ENCODE measurements at places on chromosomes 5 and 9. TPM values are rescaled to one million over a fixed set of nuclear protein-coding genes. Genes with fewer than 3 reads are reported as not detected.

PTPRD gene
- 0.30 TPM for total RNA-seq

SIGMAR1 gene
- 158 TPM for total RNA-seq

ANGPTL2 gene
- total RNA-seq, result not detected

FAM151B gene
- 1.8 TPM for total RNA-seq

CBY3 gene
- not detected for total RNA-seq

ADGRD2 gene
- total RNA-seq, result not detected

PHYHD1 gene
- total RNA-seq, result not detected

NR5A1 gene
- total RNA-seq, result not detected

ENTREP1 gene
- 0.43 TPM for total RNA-seq

PCDHB9 gene
- 0.08 TPM for total RNA-seq

SNCB gene
- 0.70 TPM for total RNA-seq

PDGFRB gene
- 0.10 TPM for total RNA-seq

GARNL3 gene
- 2.8 TPM for total RNA-seq

MLANA gene
- total RNA-seq, result not detected

IL13 gene
- not detected for total RNA-seq

FCN2 gene
- total RNA-seq, result not detected

HAVCR1 gene
- total RNA-seq, result 37.2 TPM

OTP gene
- total RNA-seq, result 0.03 TPM

AIF1L gene
- total RNA-seq, result 1.6 TPM

EXD3 gene
- total RNA-seq, result 7.0 TPM

ARHGEF39 gene
- 19.3 TPM for total RNA-seq

SMIM33 gene
- not detected for total RNA-seq

CD14 gene
- total RNA-seq, result 5.3 TPM

INSL6 gene
- not detected for total RNA-seq

ZNF618 gene
- 7.8 TPM for total RNA-seq

TESK1 gene
- 30.9 TPM for total RNA-seq

NDST1 gene
- total RNA-seq, result 64.7 TPM

APBA1 gene
- total RNA-seq, result 0.11 TPM

RASGRF2 gene
- 2.1 TPM for total RNA-seq

TXNDC8 gene
- total RNA-seq, result not detected

PCDHGA2 gene
- 0.62 TPM for total RNA-seq

DBH gene
- total RNA-seq, result not detected

TAS2R1 gene
- not detected for total RNA-seq

NEUROG1 gene
- total RNA-seq, result not detected

TMEM252 gene
- total RNA-seq, result not detected

NIPBL gene
- 15.5 TPM for total RNA-seq

All from A549 treated with CORT108297 at 1 μM for 4 hours (cell line).